ENCODE measurements at places on chromosomes 11 and 22.

DNA sequence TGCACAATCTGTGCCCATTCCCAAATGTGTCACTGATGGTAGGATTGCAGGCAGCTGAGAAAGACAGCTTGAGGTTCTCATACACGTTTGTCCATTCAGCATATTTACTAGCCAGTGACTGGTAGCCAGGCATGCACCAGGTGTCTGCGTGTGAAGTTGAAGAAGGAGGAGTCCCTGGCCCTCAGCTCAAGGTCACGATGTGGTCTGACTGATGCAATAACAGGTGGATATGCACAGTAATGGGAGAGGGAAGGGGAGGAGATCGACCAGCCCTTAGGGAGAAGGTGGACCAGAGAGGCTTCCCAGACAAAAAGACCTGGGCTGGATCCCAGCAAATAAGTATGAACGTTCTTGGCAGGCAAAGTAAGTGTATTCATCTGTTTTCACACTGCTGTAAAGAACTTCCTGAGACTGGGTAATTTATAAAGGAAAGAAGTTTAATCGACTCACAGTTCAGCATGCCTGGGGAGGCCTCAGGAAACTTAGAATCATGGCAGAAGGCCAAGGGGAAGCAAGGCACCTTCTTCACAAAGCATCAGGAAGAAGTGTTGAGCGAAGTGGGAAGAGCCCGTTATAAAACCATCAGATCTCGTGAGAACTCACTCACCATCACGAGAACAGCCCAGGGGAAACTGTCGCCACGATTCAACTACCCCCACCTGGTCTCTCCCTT is 96.0 kb downstream of the MN1 start:
- DNase-seq: no peak

DNA sequence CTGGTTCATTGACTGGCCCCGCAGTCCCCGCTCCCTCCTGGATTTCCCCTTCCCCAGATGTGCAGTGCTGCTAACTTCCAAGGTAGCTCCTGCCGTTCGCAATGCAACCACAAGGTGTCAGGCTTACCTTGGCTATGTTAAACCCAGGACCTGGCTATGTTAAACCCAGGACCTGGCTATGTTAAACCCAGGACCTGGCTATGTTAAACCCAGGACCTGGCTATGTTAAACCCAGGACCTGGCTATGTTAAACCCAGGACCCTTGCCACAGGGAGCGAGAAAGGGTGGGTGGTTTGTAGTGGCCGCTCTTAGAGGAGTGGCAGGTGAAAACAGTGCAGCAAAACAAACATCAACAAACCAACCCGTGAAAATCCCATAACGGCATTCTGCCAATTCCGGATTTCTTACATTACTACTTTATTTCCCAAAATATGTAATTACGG is 2.9 kb upstream of the ADAMTS8 start:
- peak; percentile 39 for DNase-seq

DNA sequence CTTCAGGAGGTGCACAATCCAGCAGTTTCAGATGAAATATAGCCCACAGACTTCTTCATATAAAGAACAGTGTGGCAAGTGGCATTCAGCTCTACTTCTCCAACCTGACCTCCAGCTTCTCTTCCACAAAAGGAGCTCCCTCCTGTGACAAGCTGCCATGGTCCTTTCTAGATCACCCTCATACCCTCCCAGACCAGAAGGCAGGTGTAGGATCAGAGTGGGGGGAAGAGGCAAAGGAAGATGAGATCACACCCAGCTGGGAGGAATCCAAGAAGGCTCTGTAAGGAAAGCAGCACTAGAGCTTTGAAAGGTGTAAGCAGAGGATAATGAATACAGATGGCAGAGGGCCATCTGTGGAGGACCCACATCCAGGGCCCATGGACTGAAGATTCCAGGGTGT is 7.6 kb downstream of the CLPB start:
- DNase-seq: no peak

GRCh38 chr22:50456466-50457234 is 18.2 kb downstream of the SBF1 start:
- no peak for DNase-seq

DNA sequence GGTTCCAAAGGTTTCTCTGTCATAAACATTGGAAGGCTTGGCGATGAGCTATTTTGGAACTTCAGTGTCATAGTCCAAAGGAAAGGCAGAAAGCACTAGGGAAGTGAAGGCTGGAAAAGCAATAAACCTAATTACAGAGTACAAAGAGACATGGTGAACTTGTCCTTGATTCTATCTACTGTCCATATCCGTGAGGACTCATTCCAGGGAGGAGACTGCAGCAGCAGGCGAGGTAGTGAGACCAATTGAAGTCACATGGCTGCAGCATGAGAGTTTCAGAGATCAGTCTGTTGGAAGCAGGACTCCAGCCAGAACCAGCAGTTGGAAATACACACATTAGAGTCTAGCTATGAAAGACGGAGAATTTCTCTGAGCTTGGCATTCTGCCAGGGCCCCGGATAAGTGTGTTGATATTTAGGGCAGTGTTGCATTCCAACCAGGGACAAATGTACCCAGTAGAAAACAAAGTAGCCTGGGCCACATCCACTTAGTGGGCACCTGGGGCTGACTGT is 54.1 kb upstream of the ARHGAP42 start:
- no peak for DNase-seq

DNA sequence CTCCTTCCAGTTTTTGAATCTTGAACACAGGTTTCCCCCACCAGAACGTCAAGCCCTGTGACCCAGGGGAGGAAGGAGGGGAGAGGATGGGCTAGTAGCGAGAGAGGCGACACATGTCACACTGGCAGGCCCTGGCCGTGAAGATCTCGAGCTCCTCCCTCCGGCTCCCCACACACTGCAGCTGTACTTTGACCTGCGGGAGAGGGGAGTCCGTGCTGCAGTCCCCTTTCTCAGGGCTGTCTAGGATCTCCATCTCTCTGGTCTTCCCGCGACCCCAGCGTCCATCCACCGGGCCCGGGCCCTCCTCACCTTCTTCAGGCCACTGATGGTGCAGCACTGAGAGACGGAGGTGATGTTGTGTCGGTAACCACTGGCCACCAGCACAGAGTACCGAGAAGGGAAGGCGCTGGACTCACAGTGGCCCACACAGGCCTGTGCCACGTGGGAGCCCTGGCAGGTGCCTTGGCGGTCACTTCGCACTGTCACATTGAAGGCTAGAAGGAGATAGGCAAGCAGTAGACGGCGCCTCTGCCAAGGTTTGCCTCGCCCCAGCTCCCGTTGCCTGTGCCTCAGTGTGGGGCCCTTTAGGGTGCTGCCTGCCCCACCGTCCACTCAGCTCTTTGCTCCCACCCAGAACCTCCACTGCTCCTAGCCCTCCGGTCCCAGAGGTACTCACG is 873 bp downstream of the GPHA2 start:
- no peak for DNase-seq
